ENCODE measurements at places on chromosomes 1 and 21. TPM values are rescaled to one million over a fixed set of nuclear protein-coding genes. Genes with fewer than 3 reads are reported as not detected.

Gene NPPA
- total RNA-seq = not detected

Gene CD53
- total RNA-seq = 0.49 TPM

Gene CAMK2N1
- total RNA-seq = 4.4 TPM

Gene EIF4G3
- 78.6 TPM for total RNA-seq

- H3K27me3 ChIP-seq = no peaks in the 10 kb centered on the region
- DNase-seq = no peak
- no peaks in the 10 kb centered on the region for H3K36me3 ChIP-seq
- H3K27ac ChIP-seq = no peak overlapping the region
Observed at GRCh38 chr1:1847061-1847850, 43.6 kb downstream of the GNB1 start.

DNA sequence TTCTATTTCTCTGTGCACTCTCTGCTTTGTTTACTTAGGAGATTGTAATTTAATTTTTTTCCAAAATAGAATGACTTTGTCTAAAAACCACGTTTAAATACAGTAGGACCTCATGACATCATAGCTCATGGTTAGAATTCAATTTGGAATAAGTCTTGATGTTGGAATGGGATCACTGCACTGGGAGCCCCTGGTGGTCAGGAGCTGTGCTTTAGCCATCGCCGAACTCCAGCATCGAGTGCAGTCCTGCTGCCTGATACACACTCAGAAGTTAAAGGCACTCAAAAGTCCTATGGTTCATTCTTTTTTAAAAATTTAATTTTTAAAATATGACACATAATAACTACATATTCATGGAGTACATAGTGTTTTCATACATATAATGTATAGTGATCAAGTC, 75.1 kb downstream of the TEX35 start:
- no peak overlapping the region for H3K4me3 ChIP-seq
- H3K4me1 ChIP-seq = no peaks in the 10 kb centered on the region
- H3K27me3 ChIP-seq = no peaks in the 10 kb centered on the region
- DNase-seq = no peak

- no peaks in the 10 kb centered on the region for H3K4me1 ChIP-seq
- no peaks in the 10 kb centered on the region for H3K36me3 ChIP-seq
- H3K4me3 ChIP-seq = no peak overlapping the region
- H3K27ac ChIP-seq = no peak overlapping the region
- H3K27me3 ChIP-seq = peaks cover 9% of the 10 kb centered on the region
Observed at GRCh38 chr1:33535334-33535733, 62.9 kb downstream of the ZSCAN20 start.
